Eye (tissue), 1 donor: ENCODE measurements at places on chromosomes 13 and 19.

DNA sequence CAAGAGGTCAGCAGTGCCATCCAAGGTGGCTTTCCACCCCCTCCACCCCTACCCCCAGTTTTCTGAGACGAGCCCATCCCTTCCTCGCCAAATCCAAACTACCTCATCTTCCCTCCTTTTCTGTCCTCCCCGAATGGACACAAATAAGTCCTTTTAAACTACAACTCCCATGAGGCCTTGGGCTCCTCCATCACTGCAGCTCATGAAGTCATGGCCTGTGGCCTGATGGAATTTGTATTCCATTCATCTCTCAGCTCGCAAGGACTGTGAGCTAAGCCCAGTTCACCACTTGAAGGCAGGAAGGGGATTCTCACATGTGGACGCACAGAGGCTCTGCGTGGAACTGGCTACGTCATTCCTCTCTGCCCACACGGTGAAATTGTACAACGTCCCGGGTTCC lies 12.5 kb downstream of the PTPRH start:
- DNase-seq: no peak

- DNase-seq: peak; percentile 75
These were observed 926 bp downstream of the PRR12 start for GRCh38 chr19:49591731-49592485.

DNA sequence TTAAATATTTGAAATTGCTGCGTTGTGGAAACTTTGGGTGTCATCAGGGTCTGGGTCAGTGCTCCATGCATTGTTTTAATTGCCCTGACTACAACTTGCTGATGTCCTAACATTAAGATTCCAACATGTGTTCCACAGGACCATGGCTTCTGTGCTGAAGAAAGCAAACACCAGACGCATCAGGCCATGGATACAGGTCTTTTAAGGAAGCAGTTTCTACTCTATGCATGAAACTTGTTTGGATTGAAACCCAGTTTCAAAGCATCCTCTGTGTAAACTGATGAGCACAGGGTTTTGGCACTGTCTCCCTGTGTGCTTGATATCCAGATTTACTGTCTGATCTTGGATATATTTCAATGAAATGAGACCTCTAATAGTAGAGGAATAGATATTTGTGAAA lies 328.4 kb upstream of the SLC10A2 start:
- no peak for DNase-seq

DNA sequence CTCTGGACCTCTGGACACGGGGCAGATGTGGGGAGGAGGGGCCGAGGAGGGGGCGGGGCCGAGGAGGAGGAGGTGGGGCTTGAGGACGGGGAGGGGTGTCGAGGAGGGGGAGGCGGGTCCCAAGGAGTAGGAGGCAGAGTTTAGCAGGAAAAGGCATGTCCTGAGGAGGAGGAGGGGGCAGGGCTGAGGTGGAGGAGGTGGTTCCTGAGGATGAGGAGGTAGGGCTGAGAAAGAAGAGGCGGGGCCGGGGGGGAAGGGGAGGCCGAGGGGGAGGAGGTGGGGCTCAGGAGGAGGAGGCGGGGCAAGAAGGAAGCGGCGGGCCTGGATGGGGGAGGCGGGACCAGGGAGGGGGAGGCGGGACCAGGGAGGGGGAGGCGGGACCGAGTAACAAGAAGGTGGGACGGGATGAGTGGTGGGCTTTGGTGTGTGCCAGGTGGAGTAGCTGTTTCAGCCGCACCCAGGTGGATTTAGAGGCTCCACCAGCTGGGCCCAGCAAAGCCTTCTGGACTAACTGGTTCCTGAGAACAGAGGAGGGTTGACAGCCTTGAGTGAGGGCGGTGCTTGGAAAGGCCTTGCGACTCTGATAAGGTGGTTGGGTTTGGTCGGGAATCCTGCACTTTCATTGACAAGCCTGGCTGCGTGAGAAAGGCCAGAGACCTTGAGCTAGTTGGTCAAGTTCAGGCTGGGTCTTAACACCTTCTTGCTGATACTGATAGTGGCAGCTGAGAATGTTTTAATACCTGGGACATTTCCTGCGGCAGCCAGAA lies 7.7 kb downstream of the TECR start:
- DNase-seq: peak; percentile 68

- no peak for DNase-seq
These were observed 24.2 kb upstream of the NANOS2 start for GRCh38 chr19:45938733-45939319.

GRCh38 chr13:43300865-43301264 lies 277.5 kb downstream of the DNAJC15 start:
- DNase-seq: peak; percentile 28
